Stimulated activated CD4-positive, alpha-beta T cell treated with anti-CD3 and anti-CD28 coated beads, Interleukin-2, amount 100 ng/mL, for 4 hours (primary cell): ENCODE measurements at places on chromosomes 2 and 18.

DNA sequence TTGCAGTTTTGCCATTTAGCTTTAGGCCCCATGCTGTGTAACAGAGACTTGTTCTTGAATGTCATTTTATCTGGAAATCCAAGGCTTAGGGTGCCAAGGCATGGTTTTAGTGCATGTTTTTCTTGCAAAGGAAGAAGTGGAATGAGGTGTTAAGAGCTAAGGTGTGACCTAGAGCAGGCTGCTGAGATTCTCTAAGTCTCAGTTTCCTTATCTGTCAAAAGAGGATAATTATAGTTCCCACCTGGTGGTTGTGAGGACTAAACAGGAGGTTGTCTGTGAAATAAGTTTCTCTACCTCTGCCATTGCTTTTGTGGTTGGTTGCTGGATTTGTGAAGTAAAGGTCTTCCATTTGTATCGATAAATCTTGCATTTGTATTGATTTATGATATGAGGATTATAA lies 82.0 kb downstream of the TANC1 start:
- no peak for DNase-seq

GRCh38 chr18:47887227-47887626 lies 43.2 kb downstream of the SMAD2 start:
- no peak for DNase-seq

DNA sequence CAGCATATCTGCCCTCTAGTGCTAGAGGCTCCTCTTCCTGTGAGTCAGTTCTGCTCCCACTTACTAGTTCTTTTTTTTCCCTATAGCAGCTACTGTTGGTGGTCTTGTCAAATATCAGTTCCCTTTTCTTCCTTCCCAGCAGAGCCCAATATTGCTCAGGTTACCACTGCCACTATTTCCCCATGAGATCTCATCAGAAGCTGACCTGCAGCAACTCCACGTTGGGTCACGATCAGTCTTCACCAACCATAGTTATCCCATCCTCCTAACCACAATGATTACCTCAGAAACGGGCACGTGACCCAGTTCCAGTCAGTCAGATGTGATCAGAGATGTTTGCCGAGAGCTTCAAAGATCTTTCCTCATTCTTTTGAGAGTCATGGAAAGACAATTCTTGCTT lies 59.7 kb upstream of the CAPN13 start:
- no peak for DNase-seq

- DNase-seq, result no peak
These were observed 447.7 kb upstream of the FANCL start for GRCh38 chr2:58688813-58689212.

- DNase-seq, result no peak
These were observed 49.3 kb downstream of the BIN1 start for GRCh38 chr2:127057371-127058245.

- DNase-seq, result no peak
These were observed 162.3 kb upstream of the ZSWIM2 start for GRCh38 chr2:187011206-187011832.

GRCh38 chr18:25449046-25449445 lies 97.1 kb upstream of the ZNF521 start:
- DNase-seq, result no peak

DNA sequence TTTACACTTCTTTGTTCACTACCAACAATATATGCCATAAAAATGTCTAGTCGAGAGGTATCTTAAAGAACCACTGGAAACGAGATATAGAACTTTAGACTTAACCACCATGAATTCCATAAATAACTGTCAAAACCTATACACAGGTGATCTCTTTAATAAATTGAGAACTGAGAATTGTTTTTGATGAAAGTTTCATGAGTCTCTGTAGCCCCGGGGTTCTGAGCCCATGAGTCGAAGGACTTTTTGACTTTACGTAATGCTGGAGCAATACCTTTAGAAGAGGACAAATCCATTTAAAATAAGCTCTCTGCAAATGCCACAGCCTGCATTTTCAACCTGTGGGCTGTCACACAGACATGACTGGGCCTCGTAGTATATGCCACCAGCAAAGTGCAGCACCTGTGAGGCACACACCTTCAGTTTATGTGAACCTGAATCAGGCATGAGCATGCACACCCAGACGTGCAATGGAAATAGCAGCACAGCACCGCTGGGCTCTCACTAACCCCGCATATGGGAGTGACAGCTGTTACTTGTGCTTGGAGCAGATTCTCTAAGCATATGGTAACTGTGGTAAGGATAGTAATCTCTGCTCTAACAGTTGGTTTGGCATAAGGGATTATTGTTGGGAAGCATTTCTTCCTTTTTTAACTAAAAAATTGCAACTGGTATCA lies 383.2 kb downstream of the SOCS6 start:
- DNase-seq, result no peak
